Activated T-helper 17 cell treated with anti-CD3 and anti-CD28 coated beads, Interleukin-2, amount 50 U/mL, for 72 hours (primary cell): ENCODE measurements at places on chromosomes 7 and 10.
A peak's percentile ranks its signal among the peaks of the same experiment; 100 is the strongest.

GRCh38 chr10:110425684-110426293, 71.9 kb upstream of the DUSP5 start:
- peak; percentile 90 for ATAC-seq

DNA sequence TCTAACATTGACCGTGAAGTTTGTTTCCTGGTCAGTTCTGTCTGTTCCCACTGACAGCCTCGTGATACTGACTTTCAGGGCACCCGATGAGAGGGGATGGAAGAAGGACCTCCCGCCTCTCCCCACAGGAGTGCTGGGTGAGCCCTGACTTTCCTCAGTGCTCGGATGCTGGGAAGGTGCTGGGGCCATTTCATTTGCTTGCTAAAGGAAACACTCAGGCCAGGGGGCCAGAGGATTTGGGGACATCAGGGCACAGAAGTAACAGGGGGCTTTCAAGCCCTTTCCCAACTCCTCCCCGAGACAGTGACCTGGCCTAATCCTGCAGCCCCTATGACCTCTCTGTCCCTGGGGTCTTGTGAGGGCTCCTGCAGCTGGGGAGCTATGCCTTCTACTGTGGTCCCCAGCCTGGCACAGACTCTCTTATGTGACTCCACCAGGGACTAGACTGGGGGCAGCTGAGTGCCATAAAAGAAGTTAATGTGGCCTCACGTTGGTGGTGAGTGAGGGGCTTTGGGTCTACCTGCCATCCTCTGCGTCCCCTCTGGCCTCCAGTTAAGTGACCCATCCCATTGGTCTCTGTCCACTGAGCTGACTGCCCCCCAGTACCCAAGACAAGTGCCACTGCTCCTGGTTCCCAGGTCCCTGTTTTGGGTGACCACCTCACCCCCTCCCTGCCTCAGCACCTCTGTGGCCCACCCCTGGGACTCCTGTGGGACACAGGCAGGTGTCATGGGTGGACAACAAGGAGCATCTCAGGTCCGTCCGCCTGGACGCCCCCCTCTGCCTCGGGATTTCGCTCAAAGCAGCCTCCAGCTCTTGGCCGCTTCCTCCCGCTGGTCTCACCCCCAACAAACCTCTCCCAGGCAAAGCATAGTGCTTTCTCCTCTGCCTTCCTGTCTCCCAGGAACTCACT, 33.4 kb upstream of the HSPA12A start:
- ATAC-seq = no peak

DNA sequence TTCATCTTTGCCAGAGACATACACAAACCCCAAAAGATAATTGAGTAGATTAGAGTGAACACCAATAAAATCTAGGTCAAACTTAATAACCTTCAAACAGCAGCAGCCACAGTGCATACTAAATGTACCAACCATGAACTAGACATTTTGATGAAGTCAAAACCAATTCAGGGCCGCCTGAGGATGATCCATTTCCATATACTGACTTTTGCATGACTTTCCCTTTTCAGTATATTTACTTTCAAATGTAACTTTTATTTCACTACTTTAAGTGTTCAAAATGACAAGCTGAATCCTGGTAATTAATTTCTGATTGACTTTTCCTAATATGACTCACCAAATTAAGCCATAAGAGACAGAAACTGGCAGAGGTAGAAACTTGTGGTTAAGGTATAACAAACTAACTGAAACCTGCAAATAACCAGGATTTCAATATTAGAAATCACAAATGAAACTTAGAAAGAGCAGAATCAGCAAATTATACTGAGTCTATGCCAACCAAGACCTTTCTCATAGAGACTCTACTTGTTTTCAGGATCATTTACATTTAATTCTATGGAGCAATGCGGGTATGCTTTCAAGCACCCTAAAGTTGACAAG, 171.9 kb upstream of the LRRN3 start:
- ATAC-seq = peak; percentile 47

DNA sequence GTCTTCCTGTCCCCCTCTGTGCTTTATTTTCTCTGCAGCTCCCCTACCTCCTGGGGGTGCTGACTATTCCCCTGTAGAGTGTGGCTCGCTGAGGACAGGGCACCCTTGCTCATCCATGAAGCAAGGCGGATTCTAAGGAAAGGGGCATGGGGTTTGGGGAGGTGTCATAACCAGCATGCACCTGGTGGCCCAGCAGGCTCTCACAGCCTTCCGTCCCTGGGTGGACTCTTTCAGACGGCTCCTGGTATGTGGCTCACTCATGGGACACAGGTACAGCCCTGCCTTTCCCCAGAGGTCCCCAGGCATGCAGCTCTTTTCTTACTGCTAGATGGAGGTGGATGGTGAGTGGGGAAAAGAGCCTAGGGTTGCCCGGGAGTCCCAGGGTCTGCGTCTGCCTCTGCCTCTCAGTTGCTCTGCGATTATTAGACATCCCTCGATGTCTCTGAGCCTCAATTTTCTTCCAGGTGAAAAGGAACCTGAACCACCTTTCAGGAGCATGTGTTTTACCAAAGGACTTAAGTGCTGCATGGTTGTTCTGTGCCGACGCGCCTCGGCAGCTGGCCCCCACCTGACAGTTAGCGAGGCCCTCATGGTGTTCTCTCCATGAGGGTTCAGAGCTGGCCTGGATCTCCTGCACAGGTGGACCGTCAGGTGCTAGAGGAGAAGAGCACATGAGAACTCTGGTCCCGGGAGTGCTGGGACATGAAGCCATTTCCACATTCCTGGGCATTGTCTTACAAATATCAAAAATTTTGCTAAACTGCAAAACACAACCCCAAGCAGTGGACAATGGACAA, 172.5 kb upstream of the SHH start:
- no peak for ATAC-seq

DNA sequence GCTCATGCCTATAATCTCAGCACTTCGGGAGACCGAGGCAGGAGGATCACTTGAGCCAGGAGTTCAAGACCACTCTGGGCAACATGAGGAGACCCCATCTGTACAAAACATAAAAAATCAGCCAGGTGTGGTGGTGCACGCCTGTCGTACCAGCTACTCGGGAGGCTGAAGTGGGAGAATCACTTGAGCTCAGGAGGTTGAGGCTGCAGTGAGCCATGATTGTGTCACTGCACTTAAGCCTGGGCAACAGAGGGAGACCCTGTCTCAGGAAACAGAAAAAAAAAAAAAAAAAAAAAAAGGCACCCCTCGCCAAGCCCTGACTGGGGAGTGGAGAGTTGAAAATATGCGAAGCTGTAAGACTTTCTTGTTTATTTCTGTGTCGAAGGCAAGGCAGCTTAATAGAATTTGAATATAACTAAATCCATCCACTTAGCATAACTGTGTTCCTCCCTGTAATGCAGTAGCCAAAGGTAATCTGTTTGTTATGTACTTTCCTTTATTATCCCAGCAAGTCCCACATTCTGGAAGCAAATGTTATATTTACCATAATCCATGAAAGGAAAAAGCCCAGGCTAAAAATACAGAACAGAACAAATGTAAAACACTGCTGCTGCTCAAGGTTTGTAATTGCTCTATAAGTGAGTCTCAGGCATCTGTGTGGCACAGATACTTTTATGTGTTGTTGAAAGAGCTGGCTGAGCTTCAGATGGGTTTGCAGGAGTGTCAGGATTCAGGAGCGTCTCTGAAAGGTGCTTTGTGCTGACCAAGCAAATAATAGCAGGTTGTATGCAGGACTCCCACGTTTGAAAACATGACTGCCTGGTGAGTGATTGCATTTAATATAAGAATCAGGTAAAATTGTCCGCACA, 127.2 kb downstream of the CELF2 start:
- ATAC-seq = peak; percentile 12

- peak; percentile 87 for ATAC-seq
These were observed 22.7 kb downstream of the FAM237B start for GRCh38 chr7:90298145-90299038.

GRCh38 chr7:87628780-87629569, 777 bp downstream of the RUNDC3B start:
- peak; percentile 28 for ATAC-seq

DNA sequence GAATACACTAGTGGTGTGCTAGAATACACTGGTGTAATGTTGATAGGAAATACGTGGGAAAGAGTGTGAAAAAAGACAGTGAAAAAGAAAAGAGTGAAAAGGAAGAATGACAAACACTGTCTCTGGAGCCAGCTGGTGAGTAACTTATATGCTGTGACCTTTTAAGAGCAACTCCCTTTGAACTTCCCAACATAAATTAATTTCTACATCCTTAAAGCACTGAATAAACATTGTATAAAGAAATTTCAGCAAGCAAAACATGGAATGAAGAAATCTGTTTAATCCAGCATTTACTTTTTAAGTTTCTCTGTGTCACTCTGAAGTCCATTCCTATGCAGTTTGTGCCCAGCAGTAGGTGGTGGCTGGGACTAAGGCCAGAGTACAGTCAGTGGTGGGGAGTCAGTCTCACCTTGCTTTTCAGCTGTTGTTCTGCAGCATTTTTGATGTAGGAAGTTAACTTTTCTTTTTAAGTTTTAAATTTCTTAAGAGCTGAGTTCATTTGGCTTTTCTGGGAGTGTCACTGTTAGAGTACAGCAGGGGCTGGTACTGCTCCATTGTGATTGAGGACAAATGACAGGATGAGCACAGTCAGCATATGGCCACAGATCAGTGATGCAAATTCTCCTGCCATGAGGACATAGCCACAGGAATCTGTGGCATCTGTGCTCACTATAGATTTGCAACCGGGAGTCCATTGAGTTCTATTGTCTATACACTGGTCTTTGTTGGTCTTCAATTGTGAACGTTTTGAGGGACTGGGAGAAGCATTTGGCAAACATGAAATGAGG, 321.8 kb downstream of the ZNF248 start:
- no peak for ATAC-seq

- peak; percentile 5 for ATAC-seq
These were observed 4.1 kb downstream of the IMPDH1 start for GRCh38 chr7:128405471-128406313.

DNA sequence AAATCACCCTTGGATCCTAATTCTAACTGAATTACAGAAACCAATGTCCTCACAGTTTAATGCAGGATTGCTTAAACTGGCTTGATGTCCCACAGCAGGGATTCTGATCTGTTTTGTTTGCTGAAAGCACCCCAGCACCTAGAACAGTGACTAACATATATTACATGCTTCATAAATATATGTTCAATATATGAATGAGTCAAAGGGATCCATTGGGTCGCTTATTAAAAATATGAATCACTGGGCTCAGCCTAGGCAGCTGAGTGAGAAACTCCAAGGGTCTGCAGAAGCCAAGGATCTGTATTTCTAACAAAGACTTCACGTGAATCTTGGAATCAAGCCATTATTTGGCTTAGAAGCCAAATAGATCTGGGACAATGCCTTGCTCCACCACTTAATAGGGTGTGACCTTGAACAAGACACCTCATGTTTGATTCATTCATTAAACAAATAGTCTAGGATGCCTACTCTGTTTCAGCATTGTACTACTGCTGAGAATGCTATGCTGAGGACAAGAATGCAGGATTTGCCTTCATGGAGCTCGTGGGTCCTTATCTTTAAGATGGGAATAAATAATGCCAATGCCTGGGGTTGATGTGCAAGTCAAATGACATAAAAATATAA, 103.4 kb upstream of the DLX6 start:
- no peak for ATAC-seq

GRCh38 chr10:30553626-30554439, 75.7 kb downstream of the LYZL2 start:
- no peak for ATAC-seq

DNA sequence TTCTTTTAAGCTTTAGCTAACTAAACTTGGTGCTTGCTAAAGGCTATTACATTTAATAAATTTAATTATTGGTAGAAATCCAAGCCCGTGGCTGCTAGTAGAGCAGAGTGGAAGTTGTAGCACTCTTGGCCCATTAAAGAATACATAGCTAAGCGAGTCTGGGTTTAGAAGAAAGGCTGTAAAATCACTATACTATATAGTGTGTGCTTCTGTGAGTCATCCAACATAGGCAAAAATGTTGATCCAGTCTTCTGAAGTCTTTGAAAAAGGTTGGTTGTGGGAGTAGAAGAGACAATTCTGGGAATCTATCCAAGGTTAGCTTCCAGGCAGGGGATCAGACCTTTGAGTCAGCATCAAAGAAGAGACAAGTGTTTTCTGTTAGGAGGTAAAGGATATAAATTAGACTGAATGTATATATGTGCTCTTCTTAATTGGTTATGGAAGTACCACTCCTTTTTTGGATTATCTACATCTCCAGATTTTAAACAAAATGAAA, 664.2 kb downstream of the NXPH1 start:
- no peak for ATAC-seq

GRCh38 chr7:75971961-75972763, 22.2 kb downstream of the TMEM120A start:
- ATAC-seq = no peak

GRCh38 chr7:107441581-107442422, 28.1 kb upstream of the GPR22 start:
- no peak for ATAC-seq

GRCh38 chr10:72016608-72017300, 52.6 kb downstream of the CHST3 start:
- ATAC-seq = no peak

DNA sequence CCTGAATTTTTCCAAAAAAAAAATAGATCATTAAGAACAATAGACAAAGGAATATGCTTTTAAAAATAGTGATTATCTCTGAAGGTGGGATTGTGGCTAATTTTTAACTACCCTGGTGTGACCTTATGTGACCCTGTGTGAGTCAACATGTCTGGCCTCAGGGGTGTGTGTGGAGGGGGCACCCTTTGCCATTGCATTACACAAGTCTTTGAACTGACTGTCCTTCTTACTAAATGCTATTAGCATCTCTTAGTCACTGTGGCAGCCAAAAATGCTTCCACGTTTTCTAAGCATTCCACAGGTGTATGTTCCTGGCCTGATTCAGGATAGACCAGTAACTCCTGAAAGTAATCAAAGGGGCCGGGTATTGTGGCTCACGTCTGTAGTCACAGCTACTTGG, 175.4 kb downstream of the MGMT start:
- ATAC-seq = no peak

DNA sequence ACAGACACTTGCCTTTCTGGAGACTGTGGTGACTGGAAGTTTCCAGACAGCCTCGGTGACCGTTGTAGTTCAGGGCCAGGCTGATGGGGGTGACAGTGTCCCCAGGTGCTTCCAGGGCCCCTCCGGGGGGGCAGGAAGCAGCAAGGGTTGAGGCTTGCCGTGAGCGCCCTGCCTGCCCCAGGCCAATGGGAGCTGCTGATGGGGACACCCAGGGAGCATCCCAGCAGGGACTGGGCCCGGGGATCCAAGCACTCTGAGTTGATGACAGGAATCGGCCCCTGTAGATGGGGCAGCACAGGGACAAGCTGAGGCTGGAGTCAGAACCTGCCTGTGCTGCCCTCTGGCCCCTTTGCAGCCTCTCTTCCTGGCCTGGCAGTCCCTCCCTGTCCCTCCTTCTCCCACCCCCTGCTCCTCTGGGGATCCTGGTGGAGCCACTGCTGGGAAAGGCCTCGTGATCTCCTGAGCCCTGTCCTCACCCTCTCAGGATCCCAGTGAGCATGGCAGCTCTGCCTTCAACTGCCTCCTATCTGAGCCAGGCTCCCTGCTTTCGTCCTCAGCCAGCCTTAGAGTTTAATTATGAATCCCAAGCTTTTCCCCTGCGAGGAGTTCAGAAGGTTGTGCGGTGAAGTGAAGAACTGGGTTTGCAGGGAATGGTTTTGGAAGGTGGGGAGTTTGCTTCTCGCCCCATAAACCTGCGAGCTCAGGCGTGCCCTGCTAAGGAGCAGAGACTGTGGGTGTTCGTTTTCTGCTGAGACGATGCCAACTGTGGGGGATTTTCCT, 84.7 kb downstream of the ADCY1 start:
- no peak for ATAC-seq

GRCh38 chr10:61866700-61867368, 34.7 kb upstream of the ARID5B start:
- peak; percentile 66 for ATAC-seq
